ENCODE measurements at places on chromosomes 16 and 17.

DNA sequence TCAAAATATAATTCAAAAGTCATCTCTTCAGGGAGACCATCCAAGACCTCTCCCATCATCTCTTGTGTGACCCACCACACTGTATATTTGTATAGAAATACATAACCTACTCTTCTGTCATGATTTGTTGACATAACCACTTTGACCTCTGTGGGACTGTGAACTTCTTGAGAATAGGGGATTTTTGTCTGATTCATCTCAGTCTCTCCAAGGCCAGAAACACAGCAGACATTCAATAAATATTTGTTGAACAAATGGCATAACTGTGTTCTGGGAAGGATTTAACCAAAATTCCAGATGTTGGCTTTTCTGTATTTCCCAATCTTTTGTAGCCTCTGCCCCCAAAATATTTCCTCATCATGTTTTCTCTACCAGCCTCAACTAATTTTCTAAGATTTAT lies 169.7 kb downstream of the CDH11 start:
- no peak for DNase-seq

DNA sequence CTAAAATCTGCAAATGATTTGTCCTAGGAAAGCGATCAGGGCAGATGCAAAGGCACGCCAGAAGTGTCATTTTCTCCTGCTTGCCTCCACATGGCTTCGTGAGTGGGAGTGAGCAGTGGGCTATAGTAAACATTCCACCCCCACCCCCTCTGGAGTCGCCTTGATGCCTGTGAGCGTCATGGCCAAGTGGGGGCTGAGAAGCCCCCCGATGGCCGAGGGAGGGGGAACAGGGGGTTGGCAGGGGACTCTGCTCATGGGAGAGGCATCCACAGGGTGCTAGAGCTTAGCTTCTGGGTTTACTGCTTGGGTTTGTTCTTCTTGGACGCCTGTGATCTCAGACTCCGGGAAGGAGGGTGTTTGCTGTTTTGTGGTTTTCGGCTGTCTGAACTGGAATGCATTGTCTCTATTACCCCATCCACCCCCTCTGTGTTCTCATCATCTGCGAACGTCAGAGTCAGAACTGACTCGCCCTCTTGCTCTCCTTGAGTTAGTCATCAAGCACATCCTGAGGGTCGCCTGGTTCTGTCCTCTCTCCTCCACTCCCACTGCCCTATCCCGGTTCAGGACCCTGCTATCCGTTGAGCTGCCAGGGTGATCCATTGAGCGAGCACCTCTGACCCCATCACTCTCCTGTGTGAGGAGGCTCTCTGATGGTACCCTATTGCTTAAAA lies 15.4 kb downstream of the TNS4 start:
- no peak for DNase-seq

GRCh38 chr17:69884356-69884755 lies 190.7 kb upstream of the KCNJ16 start:
- no peak for DNase-seq

- peak; percentile 55 for DNase-seq
These were observed 20.9 kb upstream of the KRT19 start for GRCh38 chr17:41548844-41549595.

- no peak for DNase-seq
These were observed 66.2 kb downstream of the TNFRSF13B start for GRCh38 chr17:16905593-16906191.

DNA sequence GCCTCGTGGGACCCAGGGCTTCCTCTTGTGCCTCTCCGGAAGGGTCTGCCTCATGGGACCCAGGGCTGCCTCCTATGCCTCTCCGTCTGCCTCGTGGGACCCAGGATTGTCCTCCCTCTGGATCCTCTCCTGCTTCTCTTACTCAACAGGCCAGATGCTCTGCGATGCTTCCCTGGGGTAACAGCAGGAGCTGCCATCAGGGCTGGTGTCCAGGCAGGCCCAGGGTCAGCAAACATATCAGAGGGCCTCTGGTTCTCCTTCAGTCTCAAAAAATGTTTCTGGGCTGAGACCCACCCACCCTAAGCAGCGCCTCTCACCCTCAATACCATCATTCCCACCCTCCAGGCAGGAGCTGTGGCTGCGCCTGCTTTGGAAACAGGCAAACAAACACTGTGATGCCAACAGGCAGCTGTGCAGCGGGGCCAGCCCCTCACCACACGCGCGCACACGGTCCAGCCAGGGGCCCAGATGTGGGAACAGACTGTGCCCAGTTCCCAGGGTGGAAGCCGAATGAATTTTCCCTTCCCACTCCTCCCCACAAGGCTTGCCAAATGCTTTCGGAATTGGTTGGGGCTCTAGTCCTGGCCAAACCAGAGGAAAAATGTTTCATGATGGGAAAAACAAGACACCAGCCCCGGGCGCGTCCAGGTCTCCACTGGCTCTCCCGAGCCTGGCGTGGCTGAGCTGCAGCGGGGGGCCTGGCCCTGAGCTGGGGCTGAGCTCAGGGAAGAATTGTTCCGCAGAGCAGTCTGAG lies 11.3 kb downstream of the TIMM22 start:
- DNase-seq, result no peak

DNA sequence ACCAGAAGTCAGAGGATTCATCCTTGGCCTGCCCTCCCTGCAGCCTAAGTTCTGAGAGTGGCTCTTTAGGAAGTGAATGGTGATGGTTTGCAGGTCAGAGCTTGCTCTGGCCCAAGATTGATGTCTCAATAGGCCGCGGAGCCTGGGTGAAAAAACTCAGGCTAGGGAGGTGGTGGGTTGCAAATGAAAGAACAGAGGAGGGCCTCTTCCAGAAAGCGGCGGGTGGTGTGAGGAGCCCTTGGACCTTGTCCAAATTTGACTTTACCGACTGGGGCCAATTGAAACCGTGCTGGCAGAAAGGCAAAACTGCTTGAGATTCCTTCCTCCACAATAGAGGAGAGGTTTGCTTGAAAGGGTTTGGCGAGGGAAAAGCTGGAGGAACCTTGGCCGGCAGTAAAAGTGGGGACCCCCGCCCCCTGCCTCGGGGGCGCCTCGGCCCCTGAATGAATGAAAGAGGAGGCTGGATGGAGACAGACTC lies 331.3 kb downstream of the SEC14L1 start:
- no peak for DNase-seq

- DNase-seq, result no peak
These were observed 9.0 kb downstream of the C17orf99 start for GRCh38 chr17:78154903-78155811.

- no peak for DNase-seq
These were observed 16.1 kb upstream of the NPTX1 start for GRCh38 chr17:80492343-80493136.

DNA sequence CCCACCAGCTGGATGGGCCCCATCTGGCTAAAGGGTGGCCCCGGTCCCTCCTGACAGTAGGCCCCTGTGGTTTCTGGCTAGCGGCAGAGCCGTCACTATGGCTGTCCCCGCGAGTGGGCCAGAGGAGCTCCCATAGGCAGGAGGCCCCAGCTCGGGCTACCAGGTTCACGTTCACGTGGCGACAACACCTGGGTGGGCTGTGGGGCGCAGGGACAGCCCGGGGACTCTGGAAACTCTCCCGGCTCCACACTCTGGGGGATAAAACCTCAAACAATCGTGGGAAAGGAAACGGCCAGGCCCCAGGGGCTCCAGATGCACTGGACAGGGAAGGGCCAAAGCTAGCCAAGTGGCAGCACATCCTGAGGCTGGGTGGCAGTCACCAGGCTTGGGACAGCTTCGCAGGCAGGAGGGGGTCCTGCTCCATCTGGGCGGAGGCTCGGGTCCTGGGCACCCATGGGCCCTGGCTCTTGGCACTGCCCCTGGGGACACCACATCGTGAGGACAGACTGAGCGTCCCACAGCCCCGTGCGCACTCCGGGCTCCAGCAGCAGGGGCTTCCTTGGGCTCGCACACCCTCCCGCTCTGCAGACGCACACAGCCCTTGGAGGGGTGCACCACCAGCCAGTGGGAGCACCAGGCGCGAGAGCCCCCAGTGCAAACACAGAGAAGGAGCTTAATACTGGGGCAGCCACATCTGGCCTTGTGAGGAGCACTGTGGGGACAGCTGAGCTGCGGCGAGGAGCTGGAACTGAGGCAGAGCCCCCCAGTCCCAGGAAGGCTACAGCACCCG lies 4.4 kb downstream of the RNF166 start:
- no peak for DNase-seq

DNA sequence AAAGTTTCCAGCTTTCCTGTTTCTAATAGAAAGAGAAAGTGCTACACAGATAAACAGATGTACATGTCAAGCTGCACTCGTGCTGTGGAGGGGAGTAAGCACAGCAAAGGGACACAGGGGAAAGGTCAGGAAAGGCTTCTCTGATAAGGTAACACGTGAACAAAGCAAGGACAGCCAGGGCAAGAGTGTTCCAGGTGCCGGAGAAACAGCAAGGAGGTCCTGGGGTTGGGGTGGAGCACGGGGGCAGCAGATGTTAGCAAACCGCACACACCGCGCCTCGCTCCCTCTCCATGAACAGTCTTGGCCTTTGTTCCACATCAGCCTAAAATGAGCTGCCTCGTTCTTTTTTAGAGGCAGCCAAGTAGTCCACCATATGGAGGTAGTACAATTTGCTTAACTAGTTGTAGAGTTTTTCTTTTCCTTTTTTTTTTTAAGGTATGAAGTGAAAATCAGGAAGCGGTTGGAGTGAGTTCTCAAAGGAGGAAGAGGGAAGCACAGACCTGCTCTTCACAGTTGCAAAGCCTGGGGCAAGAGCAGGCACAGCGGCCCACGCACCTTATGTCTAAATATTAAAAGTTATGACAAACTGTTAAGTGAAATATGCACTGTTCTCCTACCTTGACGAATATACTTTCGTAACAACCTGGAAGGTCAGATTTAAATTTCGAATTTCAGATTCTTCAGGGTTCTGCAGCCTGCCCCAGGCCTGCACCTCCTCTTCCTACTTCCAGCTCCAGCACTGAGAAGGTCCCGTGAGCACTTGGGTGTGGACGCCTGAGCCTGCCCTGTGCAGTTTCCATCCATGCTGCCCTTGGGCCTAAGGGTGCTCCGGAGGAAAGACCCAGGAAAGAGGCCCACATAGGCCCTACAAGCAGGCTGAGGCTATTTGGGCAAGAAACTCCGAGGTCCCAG lies 41.5 kb upstream of the RPH3AL start:
- no peak for DNase-seq

DNA sequence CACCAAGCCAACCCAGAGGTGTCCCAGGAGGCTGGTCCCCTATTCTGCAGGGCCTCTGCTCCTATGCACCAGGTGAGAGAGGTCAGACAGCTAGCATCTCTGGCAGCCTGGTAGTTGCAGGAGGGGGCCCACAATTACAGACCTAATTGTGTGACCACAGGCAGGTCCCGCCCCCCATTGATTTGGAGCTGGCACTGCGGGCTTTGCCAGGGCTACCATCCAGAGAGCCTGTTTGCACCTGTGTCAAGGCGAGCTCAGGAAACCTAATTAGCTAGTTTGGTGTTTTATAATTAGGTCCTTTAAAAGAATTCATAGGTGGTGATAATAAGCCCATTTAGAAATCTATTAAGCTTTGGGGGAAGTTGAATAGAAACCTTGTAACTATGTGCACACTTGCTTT lies 90.2 kb downstream of the MRM1 start:
- no peak for DNase-seq

GRCh38 chr17:65730711-65731169 lies 169.3 kb upstream of the AXIN2 start:
- DNase-seq, result no peak

- DNase-seq, result no peak
These were observed 6.1 kb downstream of the TEPSIN start for GRCh38 chr17:81232616-81233241.

GRCh38 chr16:22278441-22279230 lies 18.6 kb upstream of the POLR3E start:
- DNase-seq, result no peak

- no peak for DNase-seq
These were observed 3.6 kb upstream of the STAC2 start for GRCh38 chr17:39229274-39229913.

GRCh38 chr17:65670667-65671371 lies 109.4 kb upstream of the AXIN2 start:
- DNase-seq, result no peak

DNA sequence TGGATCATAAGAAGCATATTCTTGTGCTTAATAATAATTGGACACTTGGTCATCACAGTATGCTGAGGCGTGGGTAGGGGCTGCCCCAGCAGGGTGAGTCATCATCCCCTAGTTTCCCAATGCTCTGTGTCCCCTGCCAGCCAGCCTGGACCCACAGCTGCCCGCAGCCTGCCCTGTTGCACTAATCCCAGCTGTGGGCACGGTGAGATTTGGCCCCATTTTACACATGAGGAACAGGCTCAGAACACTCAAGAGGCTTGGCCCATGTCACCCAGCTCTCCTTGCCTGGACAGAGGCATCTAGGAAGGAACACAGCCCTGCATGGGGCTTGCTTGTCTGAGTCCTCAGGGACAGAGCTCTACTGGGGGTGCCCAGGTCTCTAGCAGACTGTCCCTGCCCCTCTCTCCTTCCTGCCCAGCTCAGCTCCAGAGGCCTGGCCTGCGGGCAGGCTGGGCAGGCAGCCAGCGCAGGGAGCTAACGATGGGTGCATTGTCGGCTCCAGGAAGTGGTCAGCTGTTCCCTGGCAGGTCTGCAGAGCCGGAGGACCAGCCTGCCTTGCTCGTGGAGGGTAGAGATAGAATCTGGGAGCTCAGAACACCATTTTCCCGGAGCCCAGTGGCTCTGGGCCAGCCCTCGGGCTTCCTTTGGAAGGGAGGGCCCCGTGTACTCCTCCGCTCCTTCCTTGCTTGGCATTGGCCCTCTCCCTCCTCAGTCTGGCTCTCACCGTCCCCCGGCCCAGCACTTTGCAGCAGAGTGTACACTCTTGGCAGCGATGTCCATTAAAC lies 189.4 kb downstream of the RAB11FIP4 start:
- no peak for DNase-seq

DNA sequence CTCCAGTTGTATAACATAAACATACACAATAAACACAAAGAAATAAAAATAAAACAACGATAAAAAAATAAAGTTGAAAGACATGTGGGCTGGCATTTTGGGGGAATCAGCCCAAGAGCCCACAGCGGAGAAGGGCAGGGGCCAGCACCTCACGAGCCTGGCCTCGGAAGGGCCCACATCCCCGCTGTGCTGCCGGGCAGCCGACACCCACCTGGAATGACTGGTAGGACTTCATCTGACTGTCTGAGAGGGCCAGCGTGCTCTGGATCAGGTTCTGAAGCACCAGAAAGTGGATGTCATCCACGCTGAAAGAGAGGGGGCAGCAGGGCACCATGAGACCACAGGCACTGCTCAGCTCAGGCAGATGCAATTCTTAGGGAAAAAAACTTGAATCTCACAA lies 73.5 kb downstream of the GTF3C1 start:
- no peak for DNase-seq

- DNase-seq, result no peak
These were observed 1.9 kb downstream of the STX1B start for GRCh38 chr16:31008551-31008950.

DNA sequence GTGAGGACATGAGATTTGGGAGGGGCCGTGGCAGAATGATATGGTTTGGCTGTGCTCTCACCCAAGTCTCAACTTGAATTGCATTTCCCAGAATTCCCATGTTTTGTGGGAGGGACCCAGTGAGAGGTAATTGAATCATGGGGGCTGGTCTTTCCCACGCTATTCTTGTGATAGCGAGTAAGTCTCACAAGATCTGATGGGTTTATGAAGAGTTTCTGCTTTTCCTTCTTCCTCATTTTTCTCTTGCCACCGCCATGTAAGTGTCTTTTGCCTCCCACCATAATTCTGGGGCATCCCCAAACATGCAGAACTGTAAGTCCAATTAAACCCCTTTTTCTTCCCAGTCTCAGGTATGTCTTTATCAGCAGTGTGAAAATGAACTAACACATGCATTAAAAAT lies 40.6 kb downstream of the CCT6B start:
- no peak for DNase-seq

GRCh38 chr17:80345841-80346497 lies 69.0 kb upstream of the ENDOV start:
- no peak for DNase-seq
